Left kidney (tissue), 8 donors: ENCODE measurements at places on chromosomes 11 and 22. TPM values are rescaled to one million over a fixed set of nuclear protein-coding genes. Genes with fewer than 3 reads are reported as not detected.

The BCR gene
- polyA plus RNA-seq, result 54.6 TPM

The OR8B2 gene
- polyA plus RNA-seq, result not detected

The XRCC6 gene
- polyA plus RNA-seq, result 369 TPM

The CHADL gene
- 2.7 TPM for polyA plus RNA-seq

The GUCY1A2 gene
- 2.5 TPM for polyA plus RNA-seq

The OVCH2 gene
- polyA plus RNA-seq, result 4.0 TPM

The PGA5 gene
- 0.37 TPM for polyA plus RNA-seq

The GRAMD1B gene
- 13.0 TPM for polyA plus RNA-seq
